ENCODE measurements at places on chromosomes 4 and X.

- DNase-seq: no peak
These were observed 48.6 kb upstream of the RASSF6 start for GRCh38 chr4:73668782-73669201.

DNA sequence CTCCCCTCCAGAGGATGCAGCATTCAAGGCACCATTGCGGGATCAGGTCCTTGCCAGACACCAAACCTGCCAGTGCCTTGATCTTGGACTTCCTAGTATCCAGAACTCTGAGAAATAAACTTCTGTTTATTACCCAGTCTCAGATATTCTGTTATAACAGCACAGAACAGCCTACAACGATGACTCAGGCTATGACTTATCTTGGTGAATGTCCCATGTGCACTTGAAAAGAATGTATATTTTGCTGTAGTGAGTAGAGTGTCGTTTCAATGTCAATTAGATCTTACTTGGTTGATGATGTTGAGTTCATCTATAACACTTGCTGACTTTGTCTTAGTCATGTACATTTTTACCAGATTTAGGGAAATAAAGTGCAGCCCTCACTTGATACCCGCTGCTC lies 34.5 kb upstream of the PGRMC1 start:
- no peak for DNase-seq

GRCh38 chr4:180923486-180923885 lies 1319.7 kb upstream of the TENM3 start:
- DNase-seq: no peak

DNA sequence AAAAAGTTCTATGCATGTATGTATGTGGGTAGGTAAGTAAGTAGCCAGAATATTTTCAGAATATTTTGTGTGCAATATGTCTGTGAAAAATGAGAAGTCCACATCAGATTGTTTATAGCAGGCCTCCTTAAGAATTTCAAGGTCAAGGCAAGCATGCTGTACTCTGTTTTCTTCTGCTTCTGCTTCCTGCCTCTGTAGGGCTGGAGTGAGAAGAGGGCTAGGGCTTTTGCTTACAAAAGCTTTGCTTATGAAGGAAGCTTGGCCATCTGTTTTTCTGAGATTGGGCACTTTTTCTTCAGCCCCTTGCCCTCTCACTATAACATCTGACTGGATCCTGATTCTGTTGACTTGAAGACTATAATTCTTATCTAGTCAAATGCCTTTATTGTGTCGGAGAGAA lies 150.4 kb downstream of the EMCN start:
- no peak for DNase-seq

DNA sequence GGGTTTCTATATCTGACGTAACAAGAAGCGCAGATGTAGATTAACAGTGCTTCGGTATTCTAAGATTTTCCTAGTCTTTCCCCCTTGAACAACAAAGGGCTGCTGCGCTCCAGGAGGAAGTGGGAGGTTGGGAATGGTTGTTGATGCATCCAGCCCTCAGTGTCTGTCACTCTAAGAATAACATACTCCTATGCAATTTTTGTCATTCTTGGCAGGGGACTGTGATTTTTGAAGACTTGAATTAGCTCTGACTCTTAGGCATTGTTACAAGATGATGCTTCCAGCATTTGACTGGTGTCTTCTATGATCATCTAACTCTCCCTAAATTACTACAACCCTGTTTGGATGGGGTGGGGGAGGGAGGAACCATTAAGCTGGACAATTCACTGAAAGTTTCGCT lies 394.2 kb downstream of the ARHGAP24 start:
- DNase-seq: no peak

- DNase-seq: no peak
These were observed 34.5 kb upstream of the NKRF start for GRCh38 chrX:119640731-119641170.

DNA sequence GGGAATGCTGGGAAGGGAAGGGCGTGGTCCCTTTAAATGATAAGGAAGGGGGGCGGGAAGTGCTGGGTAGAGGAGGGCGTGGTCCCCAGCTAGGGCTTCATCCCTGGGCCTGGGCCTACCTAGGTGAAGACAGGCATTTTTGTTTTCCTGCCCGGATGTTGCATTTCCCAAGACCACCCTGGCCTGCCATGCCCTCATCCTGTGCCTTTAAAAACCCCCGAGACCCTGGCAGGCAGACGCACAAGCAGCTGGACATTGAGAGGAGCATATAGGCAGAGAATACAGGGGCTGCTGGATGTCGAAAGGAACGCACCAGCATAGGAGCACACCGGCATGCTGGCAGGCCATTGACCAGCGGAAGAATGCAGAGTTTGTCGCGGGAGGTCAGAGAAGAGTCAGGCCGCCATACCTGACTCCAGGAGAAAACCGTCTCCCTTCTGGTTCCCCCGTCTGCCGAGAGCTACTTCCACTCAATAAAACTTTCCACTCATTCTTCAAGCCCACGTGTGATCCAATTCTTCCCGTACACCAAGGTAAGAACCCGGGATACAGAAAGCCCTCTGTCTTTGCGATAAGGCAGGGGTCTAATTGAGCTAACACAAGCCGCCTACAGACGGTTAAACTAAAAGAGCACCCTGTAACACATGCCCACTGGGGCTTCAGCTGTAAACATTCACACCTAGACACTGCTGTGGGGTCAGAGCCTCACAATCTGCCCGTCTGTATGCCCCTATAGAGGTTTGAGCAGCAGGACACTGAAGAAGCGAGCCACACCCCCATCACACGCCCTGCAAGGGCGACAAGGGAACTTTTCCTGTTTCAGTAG lies 2.9 kb upstream of the AGA start:
- DNase-seq: no peak

DNA sequence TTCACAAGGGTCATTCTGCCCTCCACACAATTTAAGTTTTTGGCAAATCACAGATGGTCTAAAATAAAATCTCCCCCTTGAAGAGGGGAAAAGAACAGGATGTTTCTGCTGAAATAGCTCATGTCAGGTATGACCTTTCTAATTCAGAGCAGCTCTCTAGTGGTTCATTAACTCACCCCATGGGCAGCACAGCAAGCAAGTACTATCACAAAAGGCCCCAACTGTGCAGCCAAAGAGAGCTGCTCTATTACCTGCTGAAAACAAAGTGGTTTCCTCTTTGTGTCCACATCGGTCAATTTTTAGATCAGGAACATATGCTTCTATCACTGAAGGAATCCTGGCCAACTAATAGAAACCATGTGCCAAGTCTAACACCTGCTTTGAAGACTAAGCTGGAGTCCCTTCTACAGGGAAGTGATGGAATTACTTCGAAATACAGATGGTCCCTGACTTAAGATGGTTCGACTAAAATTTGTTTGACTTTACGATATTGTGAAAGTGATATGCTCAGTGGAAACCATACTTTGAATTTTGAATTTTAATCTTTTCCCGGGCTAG lies 164.3 kb downstream of the ENOX2 start:
- no peak for DNase-seq

All from vagina (tissue), 2 donors.